ENCODE measurements at places on chromosomes 7 and 10.

DNA sequence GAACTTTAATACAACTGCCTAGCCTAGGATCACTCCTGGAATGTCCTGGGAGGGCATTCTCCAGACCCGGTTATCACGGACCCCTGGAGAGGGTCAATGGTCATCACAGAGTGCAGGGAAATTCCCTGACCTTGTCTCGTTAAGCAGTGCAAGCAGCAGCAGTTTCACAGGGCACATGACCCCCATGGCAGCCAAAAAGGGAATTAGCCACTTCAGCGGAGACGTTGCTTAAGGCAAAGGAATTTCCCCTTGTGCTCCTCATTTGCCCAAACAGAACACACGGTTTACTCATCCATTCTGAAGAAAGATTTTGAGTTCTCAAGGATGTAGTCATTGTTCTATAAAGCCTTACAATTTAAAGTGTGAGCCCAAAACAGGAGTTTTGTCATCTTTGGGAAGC, 260.3 kb downstream of the SNX13 start:
- no peak for DNase-seq

DNA sequence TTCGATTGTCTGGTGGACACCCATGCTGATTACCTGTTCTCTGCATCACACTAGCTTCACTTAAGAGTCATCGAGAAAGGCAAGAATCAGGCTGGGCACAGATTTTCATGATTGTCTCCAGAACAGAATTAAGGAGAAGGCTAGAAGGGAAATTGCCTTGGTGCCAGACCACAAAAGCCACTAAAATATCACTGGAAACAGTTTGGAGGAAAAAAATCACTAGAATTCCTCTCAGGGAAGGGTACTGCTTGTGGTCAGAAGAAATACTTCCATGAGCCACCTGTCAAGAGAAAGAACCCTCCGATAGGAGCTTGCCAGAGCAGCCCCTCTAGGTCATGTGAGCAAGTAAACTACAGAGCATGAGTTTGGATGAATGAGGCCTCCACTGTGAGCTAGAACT, 269.3 kb upstream of the TEX47 start:
- no peak for DNase-seq

- DNase-seq: no peak
These were observed 488.8 kb upstream of the MKI67 start for GRCh38 chr10:128614802-128615553.

- DNase-seq: no peak
These were observed 102.4 kb upstream of the VWC2 start for GRCh38 chr7:49670991-49671390.

- DNase-seq: no peak
These were observed 189.2 kb downstream of the CAMK1D start for GRCh38 chr10:12538491-12538995.

DNA sequence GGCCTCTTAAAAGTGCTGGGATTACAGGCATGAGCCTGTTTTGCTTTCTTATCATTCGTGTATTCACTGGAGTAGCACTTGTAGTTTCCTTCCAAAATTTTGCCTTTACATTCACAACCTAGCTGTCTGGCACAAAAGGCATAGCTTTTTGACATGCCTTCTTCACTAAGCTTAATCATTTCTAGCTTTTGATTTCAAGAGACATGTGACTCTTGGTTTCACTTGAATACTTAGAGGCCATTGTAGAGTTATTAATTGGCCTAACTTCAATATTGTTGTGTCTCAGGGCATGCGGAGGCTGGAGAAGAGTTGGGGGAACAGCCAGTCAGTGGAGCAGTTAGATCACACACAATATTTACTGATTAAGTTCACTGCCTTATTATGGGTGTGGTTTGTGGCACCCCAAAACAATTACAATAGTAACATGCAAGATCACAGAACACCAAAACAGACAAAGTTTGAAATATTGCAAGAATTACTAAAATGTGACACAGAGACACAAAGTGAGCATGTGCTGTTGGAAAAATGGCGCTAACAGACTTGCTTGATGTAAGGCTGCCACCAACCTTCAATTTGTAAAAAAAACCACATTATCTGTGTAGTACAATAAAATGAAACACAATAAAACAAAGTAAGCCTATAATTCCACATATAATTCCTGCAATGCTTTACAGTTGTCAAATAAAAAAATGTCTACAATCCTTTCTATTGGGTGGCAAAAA, 43.1 kb downstream of the BRAF start:
- DNase-seq: no peak

GRCh38 chr10:90289037-90289436, 568.8 kb downstream of the HTR7 start:
- DNase-seq: no peak

DNA sequence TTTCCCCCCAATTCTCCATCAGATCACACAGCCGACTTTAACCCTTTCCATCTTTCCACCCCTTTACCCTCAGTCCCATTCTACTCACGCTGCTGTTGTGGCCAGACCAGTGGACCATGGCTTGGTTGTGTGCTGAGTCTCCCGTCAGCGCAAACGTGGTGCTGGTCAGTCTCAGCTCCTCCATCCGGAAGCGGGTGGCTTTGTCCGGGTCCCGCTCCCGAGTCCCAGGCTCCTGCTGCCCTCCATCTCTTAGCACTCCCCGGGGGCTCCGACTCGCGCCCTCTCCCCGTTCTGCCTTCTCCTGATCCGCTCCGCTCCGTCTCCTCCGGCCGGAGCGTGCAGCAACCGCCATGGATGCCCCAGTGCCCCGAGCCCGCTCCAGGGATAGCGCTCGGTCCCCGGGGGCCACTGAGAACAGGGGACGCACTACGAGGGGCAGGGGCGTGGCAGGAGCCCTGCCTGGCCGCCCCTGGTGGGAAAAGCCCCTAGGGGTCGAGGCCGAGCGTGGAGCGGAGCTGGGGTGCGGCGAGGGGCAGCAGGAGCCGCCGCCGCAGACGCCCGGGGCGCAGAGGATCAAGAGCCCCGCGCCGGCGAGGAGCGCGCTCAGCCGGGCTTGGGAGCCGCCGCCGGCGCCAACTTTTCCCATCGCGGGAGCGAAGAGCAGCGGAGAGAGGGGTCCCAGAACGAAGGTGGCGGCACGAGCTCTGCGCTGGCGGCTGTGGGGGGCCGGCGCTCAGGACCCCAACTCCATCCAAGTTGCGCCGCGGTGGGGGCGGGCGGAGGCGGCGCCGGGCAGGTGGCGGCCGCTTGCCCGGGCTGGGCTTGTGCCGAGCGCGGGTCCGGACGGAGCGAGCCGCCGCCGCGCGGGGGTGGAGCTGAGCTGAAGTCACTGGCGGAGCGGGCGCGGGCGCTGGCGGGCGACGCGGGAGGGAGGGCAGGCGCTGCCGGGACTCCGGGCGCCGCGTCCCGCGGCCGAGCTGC, at the start of gene SORCS1:
SORCS1 (minus strand) TSS at position 826 of the 981 bp plus-strand sequence.
- DNase-seq: no peak
